ENCODE measurements at places on chromosomes 2 and 18.

GRCh38 chr2:221170548-221170947 is 401.6 kb downstream of the EPHA4 start:
- DNase-seq, result no peak

DNA sequence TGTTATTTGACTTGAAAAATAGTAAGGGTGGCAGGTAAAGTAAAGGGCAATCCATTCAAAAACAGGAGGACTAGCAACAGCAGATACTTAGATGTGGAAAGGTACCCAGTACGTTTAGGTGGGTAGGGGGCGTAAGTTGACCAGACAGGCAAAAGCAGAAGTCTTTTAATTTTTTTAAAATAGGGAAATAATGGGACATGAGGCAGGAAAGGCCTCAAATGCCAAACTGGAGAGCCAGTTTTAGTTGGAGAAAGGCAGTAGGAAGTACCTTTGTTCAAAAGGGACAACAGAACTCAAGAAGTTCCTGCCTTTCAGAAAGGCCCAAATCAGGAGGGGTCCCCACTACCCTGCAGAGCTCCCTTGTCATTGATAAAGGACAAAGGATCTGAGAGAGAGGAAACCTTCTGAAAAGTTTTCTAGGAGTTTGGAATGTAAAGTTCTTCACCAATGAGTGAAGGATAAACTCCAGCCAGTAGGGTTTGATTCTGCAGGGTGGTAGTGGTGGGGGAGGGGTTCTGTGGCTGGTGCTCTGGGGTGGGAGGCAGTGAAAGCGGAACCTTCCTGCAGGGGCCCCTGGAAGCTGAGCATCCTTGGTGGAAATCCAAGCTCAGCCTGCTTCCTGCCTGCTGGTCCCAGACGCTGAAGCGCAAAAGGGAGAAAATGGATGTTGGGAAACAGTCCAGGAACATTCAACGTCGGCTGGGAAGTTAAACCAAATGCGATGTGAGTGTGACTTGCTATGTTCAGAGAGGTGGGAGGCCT is 40.1 kb downstream of the TMEM17 start:
- no peak for DNase-seq

DNA sequence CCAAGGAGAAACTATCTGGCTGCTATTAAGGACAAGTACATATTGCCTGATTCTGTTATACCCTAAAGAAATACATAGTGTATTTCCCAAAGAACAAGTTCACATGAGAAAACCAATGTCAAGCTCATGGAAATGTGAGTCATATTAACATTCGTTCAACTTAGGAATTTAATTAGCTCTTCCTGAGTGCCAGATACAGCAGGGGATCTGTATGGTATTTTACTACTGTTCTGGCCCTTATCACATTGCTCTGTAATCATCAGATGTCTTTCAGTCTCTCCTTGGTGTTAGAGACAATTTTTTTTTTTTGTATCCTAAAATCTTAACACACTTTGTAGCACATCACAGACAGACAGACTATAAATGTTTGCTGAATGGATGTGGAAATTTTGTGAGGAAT is 395.0 kb upstream of the CRIM1 start:
- DNase-seq, result no peak

DNA sequence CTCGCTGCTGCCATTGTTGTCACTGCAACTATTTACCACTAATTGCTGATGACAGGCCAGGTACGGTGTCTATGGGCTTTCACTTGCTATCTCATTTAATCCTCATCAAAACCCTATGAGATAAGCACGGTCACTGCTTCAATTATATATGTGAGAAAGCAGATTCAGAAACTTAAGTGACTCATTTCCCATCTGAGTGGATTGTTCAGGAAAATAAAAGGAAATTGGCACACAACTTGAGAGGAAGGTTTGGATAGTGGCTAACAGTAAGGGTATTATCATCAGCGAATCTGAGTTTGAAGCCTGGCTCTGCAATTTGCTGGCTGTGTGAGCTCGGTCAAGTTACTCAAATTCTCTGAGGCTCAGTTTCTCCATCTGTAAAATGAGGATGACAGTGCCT is 196.0 kb downstream of the KCNS3 start:
- no peak for DNase-seq

- no peak for DNase-seq
These were observed 28.1 kb downstream of the FOSL2 start for GRCh38 chr2:28420722-28421121.

- peak; percentile 55 for DNase-seq
These were observed 1064.1 kb upstream of the CNTNAP5 start for GRCh38 chr2:122960759-122961641.

- no peak for DNase-seq
These were observed 7.4 kb downstream of the CYB5A start for GRCh38 chr18:74284191-74284979.
